GF-D8 (cell line): ENCODE measurements at places on chromosomes 7 and 10.

GRCh38 chr10:122477436-122477835 lies 16.1 kb downstream of the HTRA1 start:
- DNase-seq, result no peak

DNA sequence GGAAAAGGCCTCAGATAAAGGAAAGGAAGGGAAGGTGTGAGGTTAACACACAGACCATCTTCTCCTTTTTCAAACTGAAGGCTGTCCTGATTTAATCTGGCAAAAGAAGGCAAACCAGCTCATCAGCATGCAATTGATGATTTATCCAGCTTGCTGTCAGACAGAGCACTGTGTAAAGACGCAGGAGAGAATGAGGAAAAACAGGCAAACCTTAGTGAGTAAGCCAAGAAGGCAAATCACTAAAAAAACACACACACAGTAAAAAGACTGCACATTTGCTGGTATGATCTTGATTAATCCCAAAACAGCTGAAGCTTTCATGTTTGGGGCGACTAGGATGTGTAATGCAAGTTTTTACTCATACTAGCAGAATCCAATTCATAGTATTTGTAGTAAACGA lies 65.8 kb upstream of the SKAP2 start:
- no peak for DNase-seq

DNA sequence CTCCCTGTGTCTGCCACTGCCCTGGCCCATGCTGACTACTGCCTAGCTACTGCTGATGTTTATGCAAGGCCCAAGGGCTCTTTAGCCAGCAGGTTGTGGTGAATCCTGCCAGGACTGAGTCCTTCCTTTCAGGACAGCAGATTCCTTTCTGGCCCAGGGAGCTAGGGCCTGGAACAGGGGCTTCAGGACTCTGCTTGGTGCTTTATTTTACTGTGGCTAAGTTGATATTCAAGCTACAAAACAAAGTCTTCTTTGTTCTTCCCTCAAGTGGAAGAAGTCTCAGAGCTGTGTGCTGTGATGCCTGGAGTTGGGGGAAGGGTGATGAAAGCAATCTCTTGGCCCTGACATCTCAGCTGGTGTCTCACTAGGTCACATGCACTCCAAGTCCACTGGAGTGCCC lies 66.2 kb upstream of the NME8 start:
- no peak for DNase-seq

DNA sequence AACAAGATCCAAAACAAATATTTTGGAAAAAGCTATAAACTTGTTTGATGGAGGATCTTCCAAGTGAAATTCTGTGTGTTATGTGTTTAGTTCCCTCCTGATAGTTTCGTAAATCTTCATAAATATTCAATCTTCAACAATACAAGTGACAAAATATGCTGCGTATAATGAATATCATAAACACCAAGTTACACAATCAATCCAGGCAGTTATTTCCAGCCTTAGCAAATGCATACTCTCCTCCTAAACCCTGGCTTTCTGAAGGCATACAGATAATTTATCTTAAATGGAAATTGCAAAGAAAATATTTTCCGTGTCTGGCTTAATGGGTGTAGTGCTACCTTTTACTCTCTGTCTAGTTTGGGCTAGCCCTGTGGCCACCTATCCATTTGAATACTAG lies 864.9 kb upstream of the ZWINT start:
- no peak for DNase-seq

DNA sequence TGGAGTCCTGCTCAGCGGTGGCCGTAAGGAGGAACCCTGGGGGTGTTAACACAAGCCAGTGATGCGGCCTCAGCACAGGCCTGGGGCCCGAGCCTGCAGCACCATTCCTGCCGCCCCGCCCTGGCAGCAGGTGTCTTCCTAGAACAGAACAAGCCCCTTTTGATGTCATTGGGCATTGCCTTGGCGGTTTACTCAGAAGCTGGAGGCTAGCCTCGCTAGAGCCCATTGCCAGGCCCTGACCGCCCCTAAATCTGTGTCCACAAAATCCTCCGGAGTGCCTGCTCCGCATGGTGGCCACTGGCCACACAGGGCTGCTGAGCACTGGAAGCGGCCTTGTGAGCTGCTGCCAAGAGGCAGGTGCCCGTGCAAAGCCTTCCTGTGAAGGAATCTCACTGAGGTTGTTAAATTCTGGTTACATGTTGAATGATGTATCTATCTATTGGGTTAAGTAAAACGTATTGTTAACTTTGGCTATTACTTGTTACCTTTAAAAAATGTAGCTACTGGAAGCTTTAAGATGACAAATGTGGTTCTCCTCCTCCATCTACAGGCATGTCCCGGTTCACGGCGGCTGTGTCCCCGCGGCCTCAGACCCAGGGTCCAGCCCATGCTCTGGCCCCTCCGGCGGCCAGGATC lies 1.2 kb upstream of the INPP5A start:
- no peak for DNase-seq

GRCh38 chr10:112471878-112472487 lies 25.0 kb downstream of the VTI1A start:
- DNase-seq, result peak; percentile 56

DNA sequence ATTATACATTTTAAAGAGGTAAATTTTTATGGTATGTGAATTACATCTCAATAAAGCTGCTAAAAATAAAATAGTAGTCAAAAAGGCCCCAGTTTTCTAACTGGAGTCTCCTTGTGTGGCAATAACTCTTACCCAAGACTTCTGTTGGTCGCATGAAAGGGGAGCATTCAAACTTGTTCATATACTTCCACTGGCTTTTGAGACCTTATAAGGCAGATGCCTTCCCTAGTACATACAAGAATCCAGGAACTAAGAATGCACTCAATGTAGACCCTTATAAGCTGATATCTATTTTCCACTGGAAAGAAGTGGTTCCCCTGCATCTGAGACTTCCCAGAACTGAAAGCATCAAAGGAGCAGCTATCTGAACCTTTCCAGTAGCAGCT lies 13.0 kb downstream of the BCAP29 start:
- no peak for DNase-seq

GRCh38 chr7:140229591-140230515 lies 53.1 kb upstream of the KDM7A start:
- no peak for DNase-seq

DNA sequence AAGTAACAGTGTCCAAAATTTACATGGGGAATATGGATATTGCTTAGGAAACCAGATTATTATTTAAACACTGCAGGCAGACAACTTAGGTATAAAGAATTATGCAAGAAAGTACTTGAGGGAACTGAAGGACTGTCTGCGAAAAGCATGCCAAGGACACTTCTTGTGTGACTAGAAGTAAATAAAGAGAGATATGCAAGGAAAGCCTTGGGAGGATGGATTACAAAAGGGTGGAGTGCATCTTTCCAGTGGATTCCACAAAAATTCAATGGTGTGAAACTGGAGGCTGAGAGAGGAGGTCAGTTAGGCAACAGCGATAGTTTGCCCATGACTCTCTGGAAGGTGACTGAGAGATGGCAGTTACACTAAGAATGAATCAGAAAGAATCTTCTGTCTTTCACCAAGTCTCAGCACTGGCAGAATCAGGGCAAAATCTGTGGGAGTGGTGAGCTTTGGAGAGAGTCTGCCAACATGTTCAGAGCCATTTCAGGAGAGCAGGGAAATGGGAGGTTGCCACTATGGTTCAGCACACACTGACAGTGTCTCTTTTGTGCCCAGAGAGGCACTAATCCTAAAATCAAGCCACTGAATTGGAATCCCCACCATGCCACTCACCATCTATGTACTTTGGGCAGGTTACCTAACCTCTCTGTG lies 331.6 kb downstream of the BMPER start:
- no peak for DNase-seq

DNA sequence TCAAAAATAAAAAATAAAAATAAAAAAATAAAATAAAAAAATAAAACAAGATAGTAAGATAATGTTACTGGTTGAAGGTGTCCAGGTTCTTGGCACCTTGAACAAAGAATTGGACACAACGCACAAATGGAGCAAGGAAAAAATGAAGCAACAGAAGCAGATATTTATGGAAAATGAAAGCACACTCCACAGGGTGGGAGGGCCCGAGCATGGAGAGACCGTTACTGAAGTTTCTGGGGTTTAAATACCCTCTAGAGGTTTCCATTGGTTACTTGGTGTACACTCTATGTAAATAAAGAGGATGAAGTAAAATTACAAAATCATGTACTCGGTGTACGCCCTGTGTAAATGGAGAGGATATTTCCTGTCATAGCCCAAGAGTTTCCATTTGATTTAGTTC lies 15.7 kb upstream of the PFKP start:
- no peak for DNase-seq

DNA sequence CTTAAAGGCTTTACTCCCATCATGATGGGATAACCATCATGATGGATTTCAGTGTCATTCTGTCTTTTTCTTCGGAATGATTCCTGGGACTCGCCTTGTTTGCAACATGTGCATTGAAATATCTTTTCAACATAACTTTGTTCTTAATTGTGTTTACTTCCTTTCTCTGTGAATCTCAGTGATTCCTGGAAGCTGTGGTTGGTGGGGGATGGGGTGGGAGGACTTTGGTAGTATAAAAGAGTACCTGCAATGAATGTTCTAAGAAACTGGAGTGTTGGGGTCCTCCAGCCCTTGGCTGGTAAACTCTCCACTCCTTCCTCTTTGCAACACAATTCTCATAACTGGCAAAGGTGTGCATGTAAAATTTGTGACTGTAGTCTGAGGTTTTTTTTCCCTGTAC lies 11.5 kb upstream of the SH2D4B start:
- no peak for DNase-seq

DNA sequence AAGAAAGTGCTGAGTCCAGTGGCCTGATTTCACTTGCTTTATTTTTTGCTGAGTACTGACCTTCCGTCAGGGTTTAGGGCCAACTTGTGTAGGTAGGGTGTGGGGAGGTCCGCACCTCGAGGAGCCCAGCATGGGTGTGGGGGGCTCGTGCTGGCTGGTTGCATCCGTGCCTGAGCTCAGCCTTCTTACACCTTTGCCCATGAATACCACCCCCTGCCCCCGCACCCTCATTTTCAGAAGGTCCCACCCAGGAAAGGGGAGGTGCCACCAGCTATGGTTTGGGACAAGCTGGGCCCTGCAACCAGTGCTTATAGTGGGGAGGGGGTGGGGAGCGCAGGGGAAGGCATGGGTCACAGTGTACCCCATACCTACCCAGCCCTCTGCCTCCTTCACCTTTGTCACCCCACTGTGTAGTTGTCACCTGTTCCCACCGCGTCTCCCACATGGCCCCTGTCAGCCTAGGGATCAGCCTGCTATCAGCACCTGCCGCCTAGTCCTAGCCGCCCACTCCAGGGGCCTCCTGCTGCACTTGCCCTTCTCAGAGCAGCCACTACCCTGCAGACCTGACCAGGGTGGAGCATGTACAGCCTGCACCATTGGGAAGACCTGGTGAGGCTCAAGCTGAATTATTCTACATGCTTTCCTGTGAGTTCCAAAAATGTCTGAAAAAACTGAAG lies 146.2 kb upstream of the RET start:
- no peak for DNase-seq

DNA sequence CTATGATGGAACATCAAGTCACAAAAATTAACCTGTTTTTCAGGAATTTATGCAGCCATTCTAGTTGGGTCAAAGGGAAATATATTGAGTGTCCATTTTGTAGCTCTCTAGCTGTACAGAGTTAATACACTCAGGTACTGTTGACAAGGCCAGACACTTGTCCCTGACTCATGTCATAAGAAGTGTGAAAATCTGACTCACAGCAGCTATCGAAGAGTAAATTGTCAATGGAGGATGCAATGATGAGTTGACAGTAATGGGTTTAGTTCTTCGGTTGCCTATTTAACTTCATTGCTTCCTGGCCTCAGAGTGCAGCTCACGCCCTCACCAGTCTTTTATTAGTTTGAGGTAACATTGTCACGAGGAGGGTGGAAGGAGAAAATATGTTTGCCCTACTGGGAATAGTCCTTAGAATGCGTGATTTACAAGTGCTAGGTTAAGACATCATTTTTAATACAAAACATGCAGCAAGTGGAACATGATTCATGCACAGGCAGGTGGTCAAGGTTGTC lies 255.1 kb downstream of the XPNPEP1 start:
- no peak for DNase-seq

- DNase-seq, result no peak
These were observed 39.4 kb downstream of the MMRN2 start for GRCh38 chr10:86918022-86918471.

DNA sequence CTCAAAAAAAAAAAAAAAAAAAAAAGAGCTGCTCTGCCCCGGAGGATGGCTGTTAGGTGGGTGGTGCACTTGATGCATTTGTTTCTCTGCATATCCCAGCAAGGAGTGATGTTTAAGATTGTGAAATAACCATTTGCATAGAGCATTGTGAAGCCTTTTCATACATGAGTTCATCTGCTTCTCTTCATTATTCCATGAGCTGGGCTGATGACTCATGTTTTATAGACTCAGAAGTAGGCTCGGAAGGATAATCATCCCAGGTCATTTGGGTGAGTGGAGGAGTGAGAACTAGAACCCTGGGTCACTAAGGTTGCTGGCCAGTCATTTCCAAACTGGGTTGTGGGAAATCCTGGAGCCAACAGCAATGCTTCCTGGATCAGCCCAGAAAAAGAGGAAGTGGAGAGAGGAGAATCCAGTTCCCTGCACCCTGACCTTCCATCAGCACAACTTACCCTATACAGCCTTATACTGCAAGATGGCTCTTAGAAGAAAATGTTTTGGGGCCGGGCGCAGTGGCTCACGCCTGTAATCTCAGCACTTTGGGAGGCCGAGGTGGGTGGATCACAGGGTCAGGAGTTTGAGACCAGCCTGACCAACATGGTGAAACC lies 45.3 kb downstream of the TACC2 start:
- DNase-seq, result no peak

DNA sequence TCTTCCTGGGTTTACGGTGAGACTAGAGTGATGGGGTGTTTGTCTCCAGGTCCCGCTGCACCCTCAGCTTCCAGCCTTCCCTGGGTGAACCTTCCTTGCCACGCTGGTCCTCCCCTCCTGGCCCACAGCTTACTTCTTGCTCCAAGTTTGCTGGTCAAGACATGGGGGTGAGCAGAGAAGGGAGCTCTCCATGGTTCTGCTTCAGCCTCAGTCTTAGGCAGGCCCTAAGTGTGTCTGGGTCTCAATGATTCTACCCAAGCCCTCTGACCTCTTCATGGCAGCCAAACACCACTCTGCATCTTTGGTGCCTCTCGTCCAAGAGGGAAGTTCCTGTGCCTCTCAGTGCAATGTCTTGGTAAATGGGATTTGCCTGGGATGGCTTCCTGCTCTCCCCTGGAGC lies 356.5 kb upstream of the KLF6 start:
- DNase-seq, result no peak

- DNase-seq, result no peak
These were observed 174.9 kb downstream of the ELFN1 start for GRCh38 chr7:1844951-1845390.

DNA sequence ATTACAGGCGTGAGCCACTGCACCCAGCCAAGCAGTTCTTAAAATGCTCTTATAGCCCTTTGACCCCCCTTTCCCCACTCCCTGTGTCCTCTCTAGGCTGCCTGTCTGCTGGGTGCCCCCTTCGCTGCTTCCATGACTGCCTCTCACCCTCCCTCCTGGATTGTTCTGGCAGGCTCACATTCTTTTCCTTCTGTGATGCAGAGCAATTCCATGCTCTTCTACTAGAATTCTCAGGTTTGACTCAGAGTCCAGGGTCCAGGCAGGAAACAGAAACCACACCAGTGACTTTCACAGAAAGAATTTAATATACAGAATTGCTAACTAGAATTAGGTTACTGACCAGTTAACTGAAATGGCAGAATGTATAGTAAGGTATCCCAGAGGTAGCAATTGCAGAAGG lies 244.8 kb downstream of the BAMBI start:
- no peak for DNase-seq
